ENCODE measurements at places on chromosomes 3 and 15.

DNA sequence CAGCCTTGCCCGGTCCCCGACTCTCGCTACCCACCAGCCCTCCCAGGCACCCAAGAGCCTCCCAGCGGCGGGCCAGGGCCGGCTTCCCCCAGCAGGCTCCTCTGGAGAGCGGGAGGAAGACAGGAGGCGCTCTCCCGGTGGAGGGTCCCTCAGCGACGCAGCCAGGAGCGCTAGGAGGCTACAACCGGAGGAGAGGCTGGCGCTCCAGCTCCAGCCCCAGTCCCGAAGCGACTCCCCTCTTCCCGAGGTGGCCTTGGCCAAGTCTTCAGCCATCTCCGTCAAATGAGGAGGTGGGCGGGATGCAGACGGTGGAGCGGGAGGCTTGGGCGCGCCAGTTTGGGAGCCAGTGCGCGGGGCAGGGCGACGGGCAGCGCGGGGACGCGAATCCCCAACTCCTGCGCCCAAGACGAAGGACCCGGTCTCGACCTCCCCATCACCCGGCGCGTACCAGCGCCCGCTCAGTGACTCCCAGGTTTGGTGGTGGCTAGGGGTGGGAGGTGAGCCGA is 722 bp downstream of the CHRNA3 start:
- DNase-seq: no peak

DNA sequence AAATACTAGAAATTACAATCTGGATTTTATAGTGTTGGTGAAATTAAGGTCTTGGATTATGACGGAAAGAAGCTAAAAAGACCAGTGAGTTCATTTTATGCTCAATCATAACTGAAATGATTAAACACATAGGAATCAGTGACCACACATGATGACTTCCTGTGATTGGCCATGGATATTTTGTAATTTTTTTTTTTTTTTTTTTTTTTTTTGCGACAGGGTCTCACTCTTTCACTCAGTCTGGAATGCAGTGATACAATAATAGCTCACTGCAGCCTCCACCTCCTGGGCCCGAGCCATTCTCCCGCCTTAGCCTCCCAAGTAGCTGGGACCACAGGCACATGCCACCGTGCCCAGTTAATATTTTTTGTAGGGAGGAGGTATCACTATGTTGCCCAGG is 47.4 kb downstream of the PAQR5 start:
- DNase-seq: no peak

- DNase-seq: no peak
These were observed 175.1 kb downstream of the VGLL3 start for GRCh38 chr3:86815880-86816279.

GRCh38 chr15:93327364-93327763 is 238.4 kb upstream of the RGMA start:
- DNase-seq: no peak

DNA sequence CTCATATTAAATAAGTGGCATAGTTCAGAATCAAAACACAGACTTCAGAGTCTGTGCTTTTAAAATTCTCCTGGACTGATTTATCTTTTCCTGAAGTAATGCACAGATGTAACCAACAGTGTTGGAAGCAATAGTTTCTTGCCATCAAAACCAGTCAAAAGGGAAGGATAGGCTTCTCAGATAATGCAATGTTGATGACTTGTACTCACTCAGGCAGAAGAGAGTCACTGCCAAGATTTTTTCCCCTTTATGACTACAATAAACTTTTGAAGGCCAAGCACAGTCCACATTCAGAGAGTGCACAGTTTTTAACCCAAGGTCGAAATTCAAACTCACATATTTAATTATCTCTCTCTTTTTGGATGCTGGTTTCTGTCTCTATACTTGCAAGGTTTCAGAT is 305.0 kb upstream of the SGO1 start:
- no peak for DNase-seq

All from stimulated activated CD4-positive, alpha-beta T cell treated with anti-CD3 and anti-CD28 coated beads, Interleukin-4, amount 100 ng/mL, for 24 hours (primary cell).